Activated CD4-positive, alpha-beta T cell treated with anti-CD3 and anti-CD28 coated beads for 24 hours (primary cell): ENCODE measurements at places on chromosomes 12 and 14.

DNA sequence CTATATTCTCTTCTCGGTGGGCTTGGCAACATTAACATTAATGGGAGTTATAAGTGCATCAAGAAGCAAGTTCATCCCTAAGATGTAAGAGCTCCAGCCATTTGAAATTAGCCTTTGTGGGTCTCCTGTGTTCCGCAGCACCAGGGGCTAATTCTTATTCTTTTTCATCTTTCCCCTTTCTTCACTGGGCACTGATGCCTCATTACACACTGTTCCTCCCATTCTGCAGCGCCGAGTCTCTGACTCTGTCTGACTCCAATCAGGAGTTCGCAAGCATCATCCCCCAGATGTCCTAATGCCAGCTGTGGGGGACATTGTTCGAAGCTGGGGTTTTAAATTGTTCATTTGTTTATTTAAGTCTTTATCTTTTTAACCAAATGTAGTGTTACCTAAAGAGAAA, 341.3 kb downstream of the EGLN3 start:
- no peak for DNase-seq

DNA sequence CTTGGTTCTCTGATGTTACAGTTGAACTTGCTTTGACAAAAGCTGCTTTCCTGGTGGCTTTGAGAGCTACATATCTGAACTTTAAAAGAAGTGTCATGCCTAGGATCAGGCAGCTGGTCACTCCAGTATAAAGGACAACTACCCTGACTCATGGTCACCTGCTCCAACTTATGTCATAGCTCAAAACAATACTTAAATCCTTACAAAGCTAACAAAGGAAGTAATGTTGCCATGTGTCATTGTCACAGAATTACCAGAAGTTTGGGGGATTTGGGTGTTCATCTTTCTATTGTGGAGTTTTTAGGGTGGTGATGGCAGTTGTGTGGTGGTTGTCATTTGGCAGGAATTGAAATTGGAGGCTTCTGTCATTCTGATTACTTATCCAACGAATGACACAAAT, 1.8 kb upstream of the TCP11L2 start:
- no peak for DNase-seq

DNA sequence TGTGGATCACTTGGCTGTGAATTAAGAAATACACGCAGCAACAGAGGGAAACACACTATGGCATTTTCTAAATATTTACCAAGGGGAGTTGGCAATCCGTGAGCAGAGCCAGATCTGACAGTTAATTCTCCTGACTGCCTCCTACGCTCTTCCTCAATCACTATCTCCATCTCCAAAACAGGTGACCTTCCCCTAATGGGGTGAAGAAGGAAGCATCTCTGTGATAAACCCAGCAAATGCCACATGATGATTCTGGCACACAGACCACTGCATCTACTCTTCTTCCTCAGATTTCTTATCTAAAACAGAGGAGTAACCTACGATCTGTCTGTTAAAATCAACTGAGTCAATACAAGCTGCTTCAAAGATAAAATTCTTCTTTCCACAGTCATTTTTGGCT, 4.4 kb downstream of the SPTB start:
- no peak for DNase-seq

DNA sequence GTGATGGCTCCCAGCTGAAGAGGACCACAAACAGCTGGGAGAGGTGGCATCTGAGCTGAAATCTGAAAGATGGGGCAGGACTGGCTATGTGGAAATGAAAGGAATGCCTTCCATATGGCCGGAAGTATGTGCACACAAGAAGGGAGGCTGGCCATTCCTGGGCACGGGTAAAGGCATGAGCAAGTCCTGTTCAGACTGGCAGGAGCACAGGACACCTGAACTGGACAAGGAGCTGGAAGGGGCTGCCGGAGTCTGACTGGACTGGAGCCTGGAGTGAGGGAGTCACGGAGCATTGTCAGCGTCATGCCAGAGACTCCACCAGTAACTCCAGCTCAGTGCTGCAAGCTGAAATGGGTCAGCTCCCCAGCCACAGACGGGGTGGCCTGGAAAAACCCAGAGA, 11.9 kb upstream of the TC2N start:
- no peak for DNase-seq

DNA sequence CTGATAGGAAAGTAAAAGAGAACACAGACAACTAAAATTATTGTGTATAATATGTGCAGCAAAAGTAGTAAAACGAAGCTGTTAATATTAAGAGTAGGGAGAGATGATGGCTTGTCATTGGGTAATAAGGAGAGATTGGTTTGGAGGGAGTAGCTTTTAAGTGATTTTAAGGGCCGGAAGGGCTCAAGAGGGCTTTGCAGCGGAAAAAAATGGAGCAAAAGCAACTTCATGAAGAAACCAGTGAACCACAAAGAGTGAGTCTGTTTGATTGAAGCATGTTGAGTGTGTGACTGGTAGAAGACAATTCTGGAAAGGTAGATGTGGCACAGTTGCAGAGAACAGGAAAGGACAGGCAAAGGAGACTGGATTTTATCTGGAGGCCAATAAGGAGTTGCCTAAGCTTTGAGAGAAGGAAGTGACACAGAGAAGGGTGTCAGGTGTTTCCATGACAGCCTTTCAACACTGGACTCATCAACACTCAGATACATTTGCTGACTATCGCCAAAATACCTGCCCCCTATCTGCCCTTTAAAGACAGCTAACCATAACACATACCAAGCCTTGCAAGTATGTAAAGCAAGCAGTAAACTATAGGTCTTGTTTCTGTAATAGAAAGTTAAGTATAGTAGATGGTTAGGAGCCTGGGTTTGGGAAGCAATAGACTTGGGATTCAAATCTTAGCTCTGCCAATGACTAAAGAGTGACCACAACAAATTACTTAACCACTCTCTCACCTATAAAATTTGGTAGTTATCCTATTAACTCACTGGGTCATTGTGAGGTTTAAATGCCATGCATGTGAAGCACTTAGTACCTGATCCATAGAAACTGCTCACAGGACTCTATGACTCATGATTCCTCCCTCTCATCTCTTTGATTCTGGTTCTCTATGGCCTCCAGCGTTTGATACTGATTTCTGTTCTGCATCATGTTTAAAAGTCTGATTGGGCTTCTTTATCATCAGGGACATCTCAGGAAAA, 117.3 kb upstream of the LMNTD1 start:
- no peak for DNase-seq

DNA sequence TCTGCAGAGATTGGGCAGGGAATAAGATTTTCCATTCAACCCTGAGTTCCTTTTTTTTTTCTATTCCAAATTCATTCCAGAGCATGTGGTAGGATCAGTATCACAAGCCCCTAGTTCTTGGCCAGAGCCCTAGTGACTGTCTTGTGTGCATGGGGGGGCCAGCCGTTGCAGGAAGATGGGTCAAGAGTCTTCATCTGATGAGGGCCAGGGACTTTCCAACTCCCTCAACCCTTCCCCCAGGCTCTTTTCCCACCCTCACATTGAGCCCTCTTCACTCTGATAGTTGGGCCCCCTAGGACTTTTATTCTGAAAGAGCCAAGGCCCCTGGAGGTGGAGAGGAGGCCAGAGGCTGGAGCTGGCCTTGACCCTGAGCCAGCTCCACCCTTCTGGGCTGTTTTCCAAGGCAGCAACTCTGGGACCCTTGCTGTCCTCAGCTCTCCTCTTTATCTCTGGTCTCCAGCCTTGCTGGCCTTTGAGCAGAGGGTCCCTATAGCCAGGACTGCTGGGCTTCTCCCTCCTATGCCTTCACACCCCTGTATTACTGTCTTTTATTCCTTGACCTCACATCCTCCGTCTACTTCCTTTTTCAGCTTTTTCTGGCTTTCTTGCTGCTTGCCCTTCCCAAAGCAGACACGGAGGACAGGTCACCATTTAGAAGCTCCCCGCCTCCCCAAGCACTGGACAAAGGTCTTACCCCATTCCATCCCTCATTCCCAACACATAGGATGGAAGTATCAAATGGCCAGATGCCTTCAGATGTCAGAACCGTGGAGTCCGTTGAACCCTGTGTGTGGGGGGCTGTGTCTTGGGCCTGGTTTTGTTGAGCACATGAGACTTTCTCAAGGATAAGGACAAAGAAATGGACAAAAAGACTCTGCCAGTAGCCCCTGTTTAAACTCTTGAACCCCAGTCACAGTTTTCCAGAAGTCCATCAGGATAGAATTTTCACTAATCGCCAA, 5.6 kb downstream of the RBP5 start:
- DNase-seq, result no peak

DNA sequence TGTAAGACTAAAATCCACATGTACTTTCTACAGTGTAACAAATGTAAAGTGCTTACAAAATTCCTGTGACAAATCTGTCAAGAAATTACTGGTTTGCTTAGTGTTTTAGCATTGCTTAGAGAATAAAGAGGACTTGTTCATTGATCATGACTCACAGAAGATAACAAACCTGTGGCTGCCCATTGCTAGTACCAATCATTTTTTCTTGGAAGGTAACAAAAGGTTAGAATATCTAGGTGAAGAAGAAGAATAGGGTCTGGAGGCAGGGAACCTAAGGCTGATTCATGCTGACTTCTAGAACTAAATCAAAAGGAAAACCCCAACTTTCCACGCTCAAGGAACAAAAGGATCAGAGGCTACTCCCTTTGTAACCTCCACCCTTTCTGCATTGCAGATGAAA, 232.7 kb upstream of the ABCD2 start:
- DNase-seq, result no peak

- DNase-seq, result no peak
These were observed 299.0 kb upstream of the FOXG1 start for GRCh38 chr14:28467611-28468010.

GRCh38 chr12:98188650-98189077, 326.7 kb upstream of the TMPO start:
- no peak for DNase-seq

DNA sequence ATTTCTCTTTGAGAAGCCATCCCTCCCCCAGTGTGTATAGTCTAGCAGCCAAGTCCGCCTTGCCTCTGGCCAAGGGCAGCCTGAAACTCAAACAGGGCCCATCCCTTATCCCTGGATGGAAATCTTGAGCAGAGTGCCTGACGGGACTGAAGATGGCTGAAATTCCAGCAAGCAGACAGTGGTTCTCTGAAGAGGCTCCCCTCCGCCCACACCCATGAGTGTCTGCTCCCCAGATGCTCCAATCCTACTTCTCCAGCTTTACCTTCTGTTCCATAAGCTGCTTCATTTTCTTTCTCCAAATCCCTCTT, 396.2 kb downstream of the NUAK1 start:
- no peak for DNase-seq

- DNase-seq, result no peak
These were observed 259.3 kb downstream of the PPFIA2 start for GRCh38 chr12:81499809-81500208.

DNA sequence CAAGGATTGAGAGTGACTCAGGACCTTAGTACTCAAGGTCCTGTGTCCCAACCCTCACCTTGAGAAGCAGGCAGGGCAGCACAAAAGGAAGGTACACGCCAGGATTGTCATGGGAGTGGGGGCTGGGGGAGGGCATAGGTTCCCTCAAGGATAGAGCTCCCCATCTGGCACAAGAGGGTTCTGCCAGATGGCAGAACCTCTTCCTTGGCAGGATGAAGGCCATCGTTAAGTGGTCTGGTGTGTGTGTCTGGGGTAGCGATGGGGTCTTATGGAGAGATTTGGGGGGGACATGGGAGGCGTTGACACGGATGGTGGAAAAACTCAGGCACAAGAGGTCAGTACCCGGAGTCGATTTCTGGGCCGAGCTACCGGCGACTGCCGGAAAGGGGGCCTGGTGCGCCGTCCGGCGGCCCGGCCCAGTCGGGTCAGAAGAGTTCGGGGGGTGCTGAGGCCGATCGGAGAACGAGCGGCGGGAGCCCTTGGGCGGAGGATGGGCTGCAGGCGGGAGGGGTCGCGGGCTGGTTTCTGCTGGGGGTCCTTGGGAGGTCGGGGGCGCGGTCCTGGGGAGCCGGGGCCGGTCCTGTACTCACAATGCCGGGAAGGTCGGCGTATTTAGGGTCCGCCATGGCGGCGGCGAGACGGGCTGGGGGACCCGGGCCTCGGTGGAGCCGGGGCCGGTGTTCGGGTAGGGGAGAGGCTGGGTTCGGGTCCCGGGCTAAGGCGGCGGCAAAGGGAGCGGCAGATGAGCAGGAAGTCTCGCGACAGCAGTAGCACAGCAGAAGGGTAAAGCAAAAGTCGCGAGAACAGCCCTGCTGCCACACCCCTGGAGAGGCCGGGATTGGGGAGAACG, at the start of gene DCTN2:
TSS of gene DCTN2 (minus strand) at position 755 of the 850 bp plus-strand sequence. CDS start at position 626, 129 bp downstream.
- DNase-seq, result peak; percentile 90

DNA sequence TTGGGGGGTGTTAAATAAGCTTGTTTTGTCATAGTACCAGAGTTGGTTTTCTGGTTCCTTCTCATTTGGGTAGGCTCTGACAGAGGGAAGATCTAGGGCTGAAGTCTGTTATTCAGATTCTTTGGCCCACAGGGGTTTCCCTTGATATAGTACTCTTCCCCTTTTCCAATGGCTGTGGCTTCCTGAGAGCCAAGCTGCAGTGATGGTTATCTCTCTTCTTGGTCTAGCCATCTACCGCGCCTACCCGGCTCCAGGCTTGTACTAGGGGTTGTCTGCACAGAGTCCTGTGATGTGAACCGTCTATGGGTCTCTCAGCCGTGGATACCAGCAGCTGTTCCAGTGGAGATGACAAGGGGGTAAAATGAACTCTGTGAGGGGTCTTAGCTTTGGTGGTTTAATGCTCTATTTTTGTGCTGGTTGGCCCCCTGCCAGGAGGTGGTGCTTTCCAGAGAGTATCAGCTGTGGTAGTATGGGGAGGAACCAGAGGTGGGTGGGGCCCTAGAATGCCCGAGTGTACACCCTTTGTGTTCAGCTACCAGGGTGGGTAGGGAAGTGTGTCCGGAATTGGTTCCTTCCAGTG, 209.7 kb downstream of the GPHN start:
- no peak for DNase-seq

GRCh38 chr12:98421316-98421715, 94.1 kb upstream of the TMPO start:
- no peak for DNase-seq

- no peak for DNase-seq
These were observed 31.7 kb upstream of the TUBA1C start for GRCh38 chr12:49232940-49233841.

DNA sequence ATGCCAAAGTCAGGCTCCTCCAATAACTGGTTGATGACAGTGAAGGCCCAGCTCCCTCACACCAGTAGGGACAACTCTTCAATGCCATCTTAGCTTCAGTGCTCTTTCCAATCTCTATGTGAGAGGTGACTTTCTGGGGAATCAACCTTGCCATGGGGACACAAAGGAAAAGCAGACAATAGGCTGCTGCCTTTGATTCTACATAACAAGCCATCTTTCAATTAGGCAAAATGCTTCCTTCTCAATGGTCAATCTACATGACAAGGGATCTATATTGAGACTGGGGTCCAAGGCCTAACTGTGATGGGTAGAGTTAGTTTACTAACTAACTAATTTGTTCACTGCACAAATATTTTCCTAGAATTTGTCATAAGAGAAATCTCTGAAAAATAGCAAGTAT, 1417.5 kb upstream of the SEL1L start:
- no peak for DNase-seq
